ENCODE measurements at places on chromosomes 5 and 9.

DNA sequence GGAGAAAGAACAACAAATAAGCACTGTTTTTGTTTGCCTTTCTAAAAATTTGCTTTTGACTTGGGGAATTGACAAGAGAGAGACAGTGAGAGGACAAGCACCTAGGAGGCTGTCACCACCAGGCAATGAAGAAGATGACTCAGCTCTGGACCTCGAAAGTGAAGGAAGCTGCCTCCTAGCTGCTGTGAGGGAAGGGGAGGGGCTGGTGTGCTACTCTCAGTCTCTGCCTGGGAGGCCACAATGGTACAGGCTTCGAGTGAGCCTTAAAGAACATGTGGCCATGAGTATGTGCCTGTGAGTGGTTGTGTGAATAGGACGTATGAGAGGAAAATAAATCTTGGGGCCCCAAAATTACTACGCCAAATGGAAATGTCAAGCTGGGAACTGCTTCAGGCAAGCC, 7.1 kb upstream of the PLK2 start:
- no peak for DNase-seq

DNA sequence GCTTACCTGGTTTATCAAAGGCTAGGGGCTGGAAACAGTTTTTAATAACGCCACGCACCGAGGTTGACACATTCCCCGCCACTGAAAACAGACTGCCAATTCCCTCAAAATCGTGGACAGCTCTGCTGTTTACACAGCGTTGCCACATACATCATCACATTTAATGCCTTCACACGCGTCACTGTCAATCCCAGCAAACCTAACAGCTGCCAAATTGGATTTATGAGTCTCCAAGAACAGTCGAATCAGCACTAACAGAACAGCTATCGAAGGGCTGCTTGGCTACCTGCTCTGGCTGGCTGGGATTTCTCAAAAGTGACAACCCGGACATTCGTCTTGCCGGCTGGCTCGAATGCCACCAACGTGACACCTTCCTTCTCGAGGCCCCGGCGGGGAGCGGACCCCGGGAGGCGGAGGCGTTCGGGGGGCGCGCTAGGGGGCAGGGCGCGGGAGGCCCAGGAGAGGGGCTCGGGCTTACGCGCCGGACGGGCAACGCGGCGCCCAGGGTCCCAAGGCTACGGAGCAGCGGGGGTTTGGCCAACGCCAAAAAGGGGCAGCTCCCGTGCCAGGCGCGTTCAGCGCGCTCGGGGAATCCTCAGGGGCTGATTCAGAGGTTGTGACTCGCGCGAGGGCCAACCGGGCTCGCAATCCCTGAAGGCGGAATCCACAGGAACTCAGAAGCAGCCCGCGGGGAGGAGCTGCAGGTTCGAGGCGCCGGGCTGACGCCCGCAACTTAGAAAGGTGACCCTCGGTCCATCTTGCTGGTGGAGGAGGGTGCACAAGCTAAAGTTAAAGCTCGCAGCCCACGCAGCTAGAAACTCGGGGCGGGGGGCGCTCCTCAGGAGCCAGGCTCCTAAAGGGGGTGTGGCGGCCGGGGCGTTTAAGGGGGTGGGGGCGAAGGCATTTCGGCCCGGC, 1.2 kb downstream of the CDC14B start:
- DNase-seq = peak; percentile 7

DNA sequence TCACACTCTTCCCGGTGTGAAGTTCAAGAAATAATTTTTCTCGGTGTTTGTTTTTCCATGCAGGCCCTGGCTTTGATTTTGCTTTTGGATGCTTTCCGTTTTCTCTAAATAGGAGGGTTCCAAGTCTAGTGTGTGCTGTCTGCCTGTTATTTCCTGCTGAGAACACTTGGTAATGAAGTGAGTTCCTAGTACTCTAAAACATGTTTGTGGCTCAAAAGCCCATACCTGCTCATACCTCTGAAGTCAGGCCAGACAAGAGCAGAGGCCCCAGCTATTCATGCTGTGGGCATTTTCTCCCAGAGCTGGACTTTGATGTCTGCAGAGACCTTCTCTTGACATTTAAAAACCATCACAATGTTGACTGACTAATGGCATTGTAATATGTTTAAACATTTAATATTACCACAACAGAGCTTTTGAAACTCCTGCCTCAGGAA, 211.2 kb downstream of the GOLPH3 start:
- no peak for DNase-seq

GRCh38 chr9:90658181-90658580, 15.6 kb upstream of the DIRAS2 start:
- DNase-seq = no peak

DNA sequence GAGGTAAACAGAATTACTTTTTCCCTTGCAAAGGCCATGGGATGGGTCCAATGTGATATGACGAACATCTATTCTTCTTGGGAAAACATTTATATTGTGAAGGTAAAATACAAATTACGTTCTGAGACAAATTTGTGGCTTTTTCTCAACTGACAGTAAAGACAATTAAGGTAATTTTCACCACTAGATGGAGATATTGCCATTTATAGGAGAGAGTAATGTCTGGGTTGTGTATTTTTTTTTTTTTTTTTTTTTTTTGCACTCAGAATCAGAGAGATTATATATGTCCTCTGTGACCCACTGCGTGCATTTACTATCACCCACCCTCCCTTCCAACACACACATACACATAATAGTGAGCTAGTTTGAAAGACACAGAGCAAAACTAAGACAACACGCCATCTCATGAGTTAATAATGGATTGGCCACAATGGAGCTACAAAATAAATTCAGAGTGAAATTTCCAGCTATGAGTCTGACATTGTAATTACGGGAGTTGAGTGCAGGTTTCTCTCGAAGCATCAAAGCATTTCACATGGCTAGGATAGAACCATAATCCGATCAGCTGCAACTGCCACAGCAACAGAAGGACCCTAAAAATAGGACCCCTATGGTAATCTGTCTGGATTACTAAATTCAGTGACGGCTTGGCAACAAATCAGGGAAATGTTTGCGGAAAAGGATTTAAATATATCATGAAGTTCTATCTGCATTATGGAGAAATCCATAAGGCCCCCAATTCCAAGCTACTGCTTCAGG, 49.2 kb downstream of the ANXA1 start:
- DNase-seq = no peak

GRCh38 chr5:35803191-35803651, 53.5 kb upstream of the IL7R start:
- no peak for DNase-seq

DNA sequence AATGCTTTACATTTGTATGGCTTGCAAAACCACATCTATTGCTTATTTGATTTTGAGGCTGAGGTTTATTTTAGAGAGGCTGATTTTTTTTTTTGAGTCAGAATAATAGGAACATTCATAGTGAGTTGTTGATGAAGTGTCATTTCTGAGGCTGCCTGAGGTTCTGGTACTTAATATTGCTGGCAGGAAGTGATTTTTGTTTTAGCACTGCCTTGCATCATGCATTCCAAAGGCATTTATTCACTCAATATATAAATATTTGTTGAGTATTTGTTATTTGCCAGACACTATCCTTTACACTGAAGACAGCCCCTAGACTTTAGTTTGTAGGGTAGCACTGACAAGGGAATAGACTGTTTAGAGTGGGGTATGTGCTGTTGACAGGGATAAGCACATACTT, 2.7 kb downstream of the RNF20 start:
- no peak for DNase-seq

- DNase-seq = no peak
These were observed 219.3 kb downstream of the SMARCA2 start for GRCh38 chr9:2234371-2234893.

DNA sequence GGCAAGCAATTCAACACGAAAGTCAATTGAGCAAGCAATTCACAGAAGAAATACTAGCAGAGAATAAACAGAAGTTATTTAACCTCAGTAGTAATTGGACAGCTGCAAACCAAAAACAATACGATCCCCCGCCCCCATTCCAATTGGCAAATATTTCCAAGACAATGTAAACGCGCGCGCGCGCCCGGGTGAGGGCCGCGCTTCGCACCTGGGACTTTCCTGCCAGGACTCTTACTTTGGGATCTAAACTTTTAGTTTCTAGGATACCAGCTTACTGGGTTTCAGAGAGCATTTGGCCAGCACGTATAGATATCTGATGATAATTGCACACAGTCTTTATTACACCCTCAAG, 8.6 kb downstream of the RUFY1 start:
- DNase-seq = no peak

GRCh38 chr5:87570366-87570765, 157.6 kb upstream of the CCNH start:
- DNase-seq = no peak

DNA sequence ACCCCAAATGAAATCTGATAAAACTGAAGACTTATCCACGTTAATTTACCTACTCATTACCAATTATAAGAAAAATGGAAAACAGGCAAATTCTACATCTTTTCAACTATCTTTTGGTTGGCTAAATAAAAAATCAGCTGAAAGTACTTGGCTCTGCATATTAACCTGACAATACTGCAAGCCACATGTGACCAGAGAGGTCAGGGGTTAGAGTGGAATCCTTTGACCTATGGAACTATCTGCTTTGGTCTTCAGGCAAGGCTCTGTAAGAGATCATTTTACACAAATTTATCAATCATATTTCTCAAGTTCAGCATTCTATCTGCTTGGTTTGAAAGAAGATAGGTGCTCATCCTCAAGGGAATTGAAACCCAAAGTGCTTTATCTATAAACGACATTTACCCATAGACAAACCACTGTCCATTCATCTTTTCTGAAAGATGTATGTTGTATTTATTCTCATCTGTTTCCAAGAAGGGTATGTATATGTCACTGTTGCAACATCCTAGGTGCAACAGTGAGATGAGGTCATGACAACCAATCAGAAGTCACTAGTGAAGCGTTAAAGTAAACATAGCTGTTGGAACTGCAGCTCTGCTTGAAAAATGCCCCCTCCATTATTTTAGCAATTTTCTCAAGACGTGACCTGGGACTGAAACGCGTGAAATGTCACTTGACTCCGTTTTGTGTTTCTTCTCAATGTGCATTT, 144.9 kb upstream of the POU5F2 start:
- no peak for DNase-seq

GRCh38 chr5:95296291-95296690, 11.4 kb upstream of the MCTP1 start:
- no peak for DNase-seq

GRCh38 chr9:131732061-131732526, 7.8 kb downstream of the RAPGEF1 start:
- no peak for DNase-seq
